ENCODE measurements at places on chromosomes 4 and X. TPM values are rescaled to one million over a fixed set of nuclear protein-coding genes. Genes with fewer than 3 reads are reported as not detected.

The HMX1 gene
- not detected for total RNA-seq

The CT83 gene
- not detected for total RNA-seq

The AWAT2 gene
- total RNA-seq: 0.26 TPM

The TMEM271 gene
- total RNA-seq: not detected

DNA sequence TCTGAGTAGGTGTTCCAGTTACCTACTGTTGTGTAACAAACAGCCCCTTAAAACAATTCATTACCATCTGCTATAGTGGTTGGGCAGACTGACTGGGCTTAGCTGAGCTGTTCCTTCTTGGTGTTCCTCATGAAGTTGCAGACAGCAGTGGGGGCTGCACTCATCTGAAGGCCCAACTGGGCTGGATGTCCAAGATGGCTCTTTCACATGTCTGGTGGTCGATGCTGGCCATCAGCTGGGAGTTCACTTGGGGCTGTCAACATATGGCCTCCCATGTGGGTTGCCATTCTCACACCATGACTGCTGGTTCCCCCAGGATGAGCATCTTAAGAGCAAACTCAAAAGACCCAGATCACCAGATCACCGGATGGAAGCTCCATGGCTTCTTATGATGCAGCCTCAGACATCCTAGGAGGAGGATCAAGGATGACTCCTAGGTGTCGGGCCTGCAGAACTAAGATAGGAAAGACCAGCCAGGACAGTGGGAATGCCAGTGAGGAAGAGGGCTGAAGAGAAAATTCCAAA, 34.3 kb upstream of the PPP2R2C start:
- no peaks in the 10 kb centered on the region for H3K36me3 ChIP-seq
- H3K27ac ChIP-seq: no peak overlapping the region
- no peak for DNase-seq
- no peaks in the 10 kb centered on the region for H3K4me1 ChIP-seq
- H3K27me3 ChIP-seq: no peaks in the 10 kb centered on the region
- H3K4me3 ChIP-seq: no peak overlapping the region

The SH3RF1 gene
- total RNA-seq: 33.8 TPM

DNA sequence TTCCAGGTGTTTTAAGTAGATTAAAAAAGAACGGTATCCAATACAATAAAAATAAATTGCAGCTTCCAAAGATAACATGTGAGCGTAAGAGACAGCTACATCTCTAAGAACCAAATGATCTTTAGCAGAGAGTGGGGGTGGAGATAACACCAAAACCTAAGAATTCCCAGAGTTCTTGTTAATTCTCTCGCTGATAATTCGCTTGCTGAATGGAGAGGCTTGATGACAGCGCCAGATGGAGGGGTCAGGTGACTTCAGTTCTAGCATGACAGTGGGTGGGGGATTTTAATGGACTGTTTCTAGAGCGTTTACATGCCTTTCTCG, 2.3 kb downstream of the CLCN4 start:
- no peaks in the 10 kb centered on the region for H3K27me3 ChIP-seq
- no peaks in the 10 kb centered on the region for H3K36me3 ChIP-seq
- H3K4me1 ChIP-seq: peaks cover 7% of the 10 kb centered on the region
- no peak for DNase-seq
- no peak overlapping the region for H3K4me3 ChIP-seq

- peaks cover 60% of the 10 kb centered on the region for H3K36me3 ChIP-seq
- DNase-seq: no peak
- no peak overlapping the region for H3K27ac ChIP-seq
- no peaks in the 10 kb centered on the region for H3K4me1 ChIP-seq
- no peak overlapping the region for H3K4me3 ChIP-seq
These were observed 12.4 kb downstream of the CASP6 start for GRCh38 chr4:109690690-109691410.

- H3K4me1 ChIP-seq: peaks cover 3% of the 10 kb centered on the region
- H3K27me3 ChIP-seq: no peaks in the 10 kb centered on the region
- no peak overlapping the region for H3K27ac ChIP-seq
- DNase-seq: no peak
- H3K36me3 ChIP-seq: no peaks in the 10 kb centered on the region
These were observed 157.8 kb upstream of the TTC29 start for GRCh38 chr4:147103403-147103946.

DNA sequence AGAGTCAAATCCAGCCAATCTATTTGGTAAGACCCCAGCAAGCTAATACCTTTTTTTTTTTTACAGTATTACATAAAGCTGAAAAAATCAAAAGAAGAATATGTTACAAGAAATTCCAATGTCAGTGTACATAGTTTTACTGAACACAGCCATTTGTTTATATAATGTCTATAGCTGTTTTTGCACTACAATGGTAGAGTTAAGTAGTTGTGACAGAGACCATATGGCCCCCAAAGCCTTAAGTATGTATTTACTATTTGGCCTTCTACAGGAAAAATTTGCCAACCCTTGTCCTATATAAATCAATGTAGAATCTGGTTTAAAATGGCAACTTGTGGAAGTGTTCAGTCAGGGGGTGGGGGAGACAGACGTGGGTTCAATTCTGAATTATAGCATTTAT, 60.7 kb downstream of the ANTXR2 start:
- no peaks in the 10 kb centered on the region for H3K36me3 ChIP-seq
- DNase-seq: no peak
- peaks cover 3% of the 10 kb centered on the region for H3K4me1 ChIP-seq
- H3K27me3 ChIP-seq: no peaks in the 10 kb centered on the region
- H3K4me3 ChIP-seq: no peak overlapping the region

DNA sequence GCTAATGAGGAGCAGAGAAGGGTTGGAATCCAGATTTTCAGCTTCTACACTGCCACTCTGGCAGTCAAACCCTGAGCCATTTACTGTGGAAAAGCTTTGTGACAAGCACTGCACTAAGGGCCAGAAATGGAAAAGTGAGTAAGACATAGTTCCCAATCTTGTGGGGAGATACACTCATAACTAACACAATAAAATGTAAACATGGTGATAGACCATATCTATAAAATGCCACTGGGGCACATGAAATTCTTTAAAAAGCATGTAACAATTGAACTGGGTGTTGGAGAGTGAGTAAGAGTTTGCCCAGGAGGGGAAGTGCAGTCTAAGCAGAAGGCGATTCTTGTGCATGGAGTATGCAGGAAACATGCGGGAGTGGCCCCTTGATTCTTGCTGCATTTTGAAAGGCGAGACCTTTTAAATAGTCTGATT, 32.0 kb upstream of the ANXA5 start:
- H3K4me3 ChIP-seq: no peak overlapping the region
- H3K27me3 ChIP-seq: no peaks in the 10 kb centered on the region
- DNase-seq: no peak
- H3K27ac ChIP-seq: no peak overlapping the region
- H3K36me3 ChIP-seq: no peaks in the 10 kb centered on the region

The AFP gene
- not detected for total RNA-seq

DNA sequence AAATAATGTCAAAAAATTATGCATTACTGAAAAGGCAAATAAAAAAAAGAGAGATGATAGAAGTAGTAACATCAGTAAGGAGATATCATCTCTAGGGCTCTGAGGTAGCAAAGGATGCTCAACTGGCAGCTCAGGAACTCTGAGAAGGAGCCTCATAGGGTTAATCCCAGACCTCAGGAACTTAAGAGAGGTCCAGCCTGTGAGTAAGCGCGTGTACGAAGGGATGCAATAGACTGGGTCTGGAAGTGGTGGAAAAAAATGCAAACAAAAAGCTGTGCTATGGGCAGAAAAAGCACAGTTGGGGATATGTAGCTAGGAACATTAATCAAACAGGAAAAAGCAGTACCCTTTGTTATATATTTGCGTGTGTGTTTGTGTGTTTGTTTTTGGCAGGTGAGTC, 282.0 kb downstream of the GALNTL6 start:
- no peaks in the 10 kb centered on the region for H3K4me1 ChIP-seq
- no peaks in the 10 kb centered on the region for H3K36me3 ChIP-seq
- H3K27me3 ChIP-seq: no peaks in the 10 kb centered on the region
- DNase-seq: no peak
- H3K27ac ChIP-seq: no peak overlapping the region

DNA sequence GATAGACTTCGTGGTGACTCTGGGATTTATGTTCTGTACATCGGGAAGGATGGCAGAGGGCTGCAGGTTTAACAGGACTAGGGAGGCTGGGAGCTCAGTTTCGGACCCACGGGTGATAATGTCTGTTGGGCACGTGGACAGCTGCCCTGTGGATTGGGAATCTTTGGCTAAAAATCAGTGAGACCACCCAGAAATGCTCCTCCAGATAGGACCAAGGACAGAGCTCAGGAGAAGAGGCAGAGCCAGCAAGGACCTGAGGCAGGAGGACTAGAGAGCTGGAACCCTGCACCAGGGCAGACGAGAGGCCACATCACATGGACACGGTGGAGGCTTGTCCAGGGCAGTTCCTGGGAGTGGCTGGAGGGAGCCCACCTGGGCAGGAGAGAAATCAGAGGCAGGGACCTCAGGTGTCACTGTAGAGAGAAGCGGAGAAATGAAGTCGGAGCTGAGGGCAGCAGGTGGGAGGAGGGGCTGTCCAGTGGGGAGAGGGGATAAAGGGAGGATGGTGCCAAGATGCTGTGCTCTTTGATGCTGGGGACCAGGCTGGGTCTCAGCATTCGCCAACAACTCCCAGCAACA, 79.2 kb downstream of the CPZ start:
- H3K4me3 ChIP-seq: no peak overlapping the region
- H3K27ac ChIP-seq: no peak overlapping the region

The BEND4 gene
- total RNA-seq: 0.43 TPM

- H3K4me1 ChIP-seq: no peaks in the 10 kb centered on the region
- no peak for DNase-seq
- no peak overlapping the region for H3K27ac ChIP-seq
- no peak overlapping the region for H3K4me3 ChIP-seq
- H3K36me3 ChIP-seq: peaks cover 20% of the 10 kb centered on the region
These were observed 157.6 kb upstream of the SH3RF1 start for GRCh38 chr4:169428376-169428775.

The IL1RAPL1 gene
- not detected for total RNA-seq

DNA sequence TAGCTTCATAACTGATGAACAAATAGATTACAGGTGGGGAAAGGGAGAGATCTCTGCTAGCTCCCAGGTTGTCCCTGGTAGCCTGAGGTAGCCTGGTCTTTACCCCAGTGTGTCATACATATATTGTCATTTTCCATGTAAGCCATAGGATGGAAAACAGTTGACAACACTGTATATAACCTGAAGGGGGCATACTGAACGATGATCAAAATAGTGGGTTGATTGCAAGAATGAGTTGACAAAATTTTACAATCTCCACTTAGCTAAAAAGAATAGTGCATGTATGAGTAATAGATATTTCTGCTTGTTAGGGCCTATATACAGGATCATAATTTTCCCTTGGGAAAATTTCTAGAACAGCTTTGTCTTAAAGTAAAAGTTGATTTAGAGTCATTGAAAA, 304.1 kb upstream of the HAND2 start:
- H3K27me3 ChIP-seq: no peaks in the 10 kb centered on the region
- H3K4me3 ChIP-seq: no peak overlapping the region
- H3K4me1 ChIP-seq: no peaks in the 10 kb centered on the region
- H3K27ac ChIP-seq: no peak overlapping the region
- no peaks in the 10 kb centered on the region for H3K36me3 ChIP-seq
- no peak for DNase-seq

DNA sequence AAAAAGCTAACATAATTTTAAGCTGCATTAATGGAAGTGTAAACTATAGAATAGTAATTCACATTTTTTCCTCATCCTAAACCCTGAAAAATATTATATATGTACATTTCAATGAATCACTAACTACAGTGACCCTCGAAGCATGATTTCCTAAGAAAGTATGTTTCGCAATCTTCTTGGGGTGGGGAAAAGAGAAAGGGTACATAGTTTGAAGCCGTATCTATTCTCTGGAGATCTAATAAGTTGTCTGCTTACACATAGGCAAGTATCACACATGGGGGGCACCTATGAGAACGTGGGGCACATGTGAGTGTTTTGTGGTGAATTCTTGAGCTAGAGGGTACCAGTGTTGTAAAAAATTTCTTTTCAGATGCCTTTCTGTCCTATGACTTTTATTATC, 71.2 kb downstream of the JADE1 start:
- no peak overlapping the region for H3K4me3 ChIP-seq
- no peak for DNase-seq
- no peaks in the 10 kb centered on the region for H3K4me1 ChIP-seq
- H3K27me3 ChIP-seq: no peaks in the 10 kb centered on the region
- no peaks in the 10 kb centered on the region for H3K36me3 ChIP-seq

DNA sequence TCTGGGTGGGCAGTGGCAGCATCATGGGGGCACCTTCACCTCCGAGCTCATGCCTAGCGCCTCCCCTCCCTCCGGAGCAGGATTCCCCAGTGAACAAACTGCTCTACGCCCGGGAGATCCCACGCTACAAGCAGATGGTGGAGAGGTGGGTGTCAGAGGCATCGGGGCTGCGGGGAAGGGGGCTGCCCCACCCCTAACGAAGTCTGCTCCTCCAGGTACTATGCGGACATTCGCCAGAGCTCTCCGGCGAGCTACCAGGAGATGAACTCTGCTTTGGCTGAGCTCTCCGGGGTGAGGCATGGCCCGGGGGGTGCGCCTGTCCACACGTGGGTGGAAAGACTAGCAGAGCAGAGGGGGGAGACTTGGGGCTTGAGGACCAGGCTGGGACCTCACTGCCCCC, 2.7 kb upstream of the SRPK3 start:
- no peaks in the 10 kb centered on the region for H3K36me3 ChIP-seq
- no peaks in the 10 kb centered on the region for H3K4me1 ChIP-seq
- H3K27me3 ChIP-seq: no peaks in the 10 kb centered on the region
- no peak overlapping the region for H3K4me3 ChIP-seq

The ARMCX2 gene
- total RNA-seq: 36.0 TPM

GRCh38 chr4:22435652-22436051, 80.2 kb downstream of the ADGRA3 start:
- DNase-seq: no peak
- no peak overlapping the region for H3K4me3 ChIP-seq
- H3K4me1 ChIP-seq: no peaks in the 10 kb centered on the region
- H3K27me3 ChIP-seq: no peaks in the 10 kb centered on the region
- no peaks in the 10 kb centered on the region for H3K36me3 ChIP-seq
- no peak overlapping the region for H3K27ac ChIP-seq

DNA sequence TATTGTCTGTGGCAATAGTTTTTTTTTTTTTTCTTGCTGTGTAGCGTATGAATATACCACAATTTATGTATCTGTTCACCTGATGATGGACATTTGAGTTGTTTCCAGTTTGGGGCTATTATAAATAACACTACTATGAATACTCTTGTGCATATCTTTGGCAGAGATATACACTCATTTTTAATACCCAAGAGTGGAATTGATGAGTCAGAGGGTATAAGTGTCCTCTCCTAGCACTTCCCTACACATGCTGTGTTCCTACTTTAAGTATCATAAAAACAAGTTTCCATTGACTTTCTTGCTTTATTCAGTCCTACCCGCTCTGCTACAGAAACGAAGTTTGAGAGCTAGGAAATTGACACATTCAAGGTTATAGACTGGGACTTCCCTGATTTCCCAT, 39.8 kb downstream of the XIAP start:
- peaks cover 15% of the 10 kb centered on the region for H3K36me3 ChIP-seq
- no peak overlapping the region for H3K4me3 ChIP-seq
- H3K4me1 ChIP-seq: no peaks in the 10 kb centered on the region

- no peak overlapping the region for H3K4me3 ChIP-seq
- no peaks in the 10 kb centered on the region for H3K4me1 ChIP-seq
- DNase-seq: no peak
- H3K36me3 ChIP-seq: no peaks in the 10 kb centered on the region
These were observed 75.2 kb upstream of the EXOC1L start for GRCh38 chr4:55744369-55744768.

The RAB40A gene
- total RNA-seq: 1.1 TPM
